ENCODE measurements at places on chromosomes 16 and 17. TPM values are rescaled to one million over a fixed set of nuclear protein-coding genes. Genes with fewer than 3 reads are reported as not detected.

Gene ALOX15B
- polyA plus RNA-seq: 2.0 TPM

Gene PTX4
- polyA plus RNA-seq: not detected

Gene CA5A
- not detected for polyA plus RNA-seq

Gene HSPB9
- polyA plus RNA-seq: not detected

Gene TBC1D3I
- polyA plus RNA-seq: not detected

Gene RTN4RL1
- polyA plus RNA-seq: 0.29 TPM

DNA sequence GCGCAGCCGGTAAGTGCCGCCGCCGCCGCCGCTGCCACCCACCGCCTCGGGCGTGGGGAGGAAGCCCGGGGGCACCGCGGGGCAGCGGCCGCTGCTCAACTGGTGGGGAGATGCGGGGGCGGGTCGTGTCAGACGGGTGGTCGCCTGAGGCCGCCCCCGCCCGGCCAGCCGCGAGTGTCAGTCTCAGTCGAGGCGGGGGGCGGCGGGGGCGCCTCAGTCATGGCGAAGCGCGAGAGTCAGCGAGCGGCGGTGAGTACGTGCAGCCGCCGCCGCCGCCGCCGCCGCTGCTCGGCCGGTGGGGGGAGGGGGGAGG lies 76.2 kb downstream of the CHD9 start:
- peak overlapping the region; percentile 90 for H3K27ac ChIP-seq
- H3K36me3 ChIP-seq: no peaks in the 10 kb centered on the region
- H3K4me3 ChIP-seq: peak overlapping the region; percentile 90
- peaks cover 25% of the 10 kb centered on the region for H3K4me1 ChIP-seq

- H3K4me1 ChIP-seq: no peaks in the 10 kb centered on the region
- no peak overlapping the region for H3K4me3 ChIP-seq
- no peak overlapping the region for H3K27ac ChIP-seq
- no peak for DNase-seq
These were observed 854.1 kb downstream of the KCNJ2 start for GRCh38 chr17:71023249-71024030.

DNA sequence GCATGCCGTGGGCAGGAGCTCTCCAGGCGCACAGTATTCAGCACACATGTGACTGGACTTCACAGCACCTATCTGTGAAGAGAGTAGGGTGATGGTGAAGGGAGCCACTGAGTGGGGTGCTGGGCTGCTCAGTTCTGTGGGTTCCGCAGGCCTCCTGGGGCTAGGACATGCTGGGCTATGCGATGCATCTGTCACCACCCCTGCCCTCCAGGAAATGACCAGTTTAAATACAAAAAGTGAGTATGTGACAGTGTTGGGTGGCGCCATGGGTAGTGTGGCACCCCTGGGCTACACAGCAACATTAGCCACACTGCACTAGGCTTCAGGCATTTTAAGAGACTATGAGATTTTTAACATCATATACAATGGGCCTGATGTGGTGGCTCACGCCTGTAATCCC lies 28.6 kb downstream of the MYLK3 start:
- DNase-seq: no peak
- H3K4me1 ChIP-seq: peaks cover 4% of the 10 kb centered on the region

DNA sequence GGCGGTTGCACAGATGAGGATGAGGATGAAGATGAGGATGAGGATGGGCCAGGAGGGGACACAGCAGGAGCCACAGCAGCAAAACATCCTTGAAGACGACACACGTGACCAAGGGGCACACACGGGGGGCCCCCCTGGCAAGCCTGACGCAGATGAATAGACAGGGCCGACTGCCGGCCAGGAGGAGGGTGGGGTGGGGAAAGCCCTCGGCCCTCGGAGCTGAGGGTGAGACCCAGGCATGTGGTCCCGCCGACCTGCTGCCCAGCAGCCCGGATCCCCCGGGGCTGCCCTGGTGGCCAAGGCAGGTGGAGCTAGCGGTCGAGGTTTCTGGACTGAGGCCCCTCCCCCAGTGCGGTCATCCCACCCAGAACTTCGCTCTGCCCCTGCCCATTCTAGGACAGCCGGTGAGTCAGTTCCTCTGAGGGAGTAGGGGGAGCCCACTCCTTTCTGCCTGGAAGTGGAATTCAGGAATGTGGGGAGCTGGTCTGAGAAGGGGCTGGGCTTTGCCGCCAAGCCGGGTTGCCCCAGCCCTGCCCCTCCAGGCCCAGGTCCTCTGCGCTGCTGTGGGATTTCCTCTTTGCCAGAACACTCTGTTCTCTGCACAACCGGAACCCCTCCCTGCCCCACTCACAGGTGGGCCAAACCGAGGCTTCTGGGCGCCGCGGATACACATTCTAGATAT lies 9.9 kb downstream of the CYGB start:
- H3K27me3 ChIP-seq: peaks cover 27% of the 10 kb centered on the region
- no peak overlapping the region for H3K4me3 ChIP-seq
- no peak for DNase-seq
- no peaks in the 10 kb centered on the region for H3K36me3 ChIP-seq
- H3K27ac ChIP-seq: no peak overlapping the region
- peaks cover 4% of the 10 kb centered on the region for H3K4me1 ChIP-seq

- H3K36me3 ChIP-seq: no peaks in the 10 kb centered on the region
- no peaks in the 10 kb centered on the region for H3K27me3 ChIP-seq
- DNase-seq: no peak
- no peaks in the 10 kb centered on the region for H3K4me1 ChIP-seq
- no peak overlapping the region for H3K27ac ChIP-seq
- no peak overlapping the region for H3K4me3 ChIP-seq
These were observed 5.8 kb upstream of the ZNF23 start for GRCh38 chr16:71467810-71468209.

DNA sequence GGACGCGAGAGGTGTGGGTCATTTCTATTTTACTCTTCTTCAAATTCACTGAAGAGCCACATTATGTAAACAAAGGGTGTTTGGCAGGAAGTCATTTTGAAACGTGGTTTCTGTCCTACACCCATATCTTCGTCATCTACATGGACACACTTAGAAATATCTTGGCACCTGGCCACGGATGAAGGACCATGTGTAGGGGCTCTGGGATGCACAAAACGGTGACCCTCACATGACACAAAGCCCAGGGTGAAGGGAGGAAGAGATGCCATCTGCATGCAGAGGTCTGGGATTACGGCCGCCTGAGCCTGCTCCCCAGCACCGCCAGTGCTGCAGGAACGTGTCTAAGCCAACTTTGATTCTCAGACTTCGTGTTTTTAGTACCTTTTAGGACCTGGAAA lies 130.2 kb upstream of the CHMP6 start:
- H3K27ac ChIP-seq: peak overlapping the region; percentile 47
- peaks cover 6% of the 10 kb centered on the region for H3K36me3 ChIP-seq
- peak; percentile 32 for DNase-seq
- H3K4me3 ChIP-seq: no peak overlapping the region
- H3K4me1 ChIP-seq: peaks cover 32% of the 10 kb centered on the region

GRCh38 chr16:81530814-81531213 lies 86.2 kb downstream of the CMIP start:
- no peak for DNase-seq
- H3K4me3 ChIP-seq: no peak overlapping the region
- H3K27ac ChIP-seq: no peak overlapping the region
- H3K36me3 ChIP-seq: peaks cover 32% of the 10 kb centered on the region
- H3K27me3 ChIP-seq: no peaks in the 10 kb centered on the region

DNA sequence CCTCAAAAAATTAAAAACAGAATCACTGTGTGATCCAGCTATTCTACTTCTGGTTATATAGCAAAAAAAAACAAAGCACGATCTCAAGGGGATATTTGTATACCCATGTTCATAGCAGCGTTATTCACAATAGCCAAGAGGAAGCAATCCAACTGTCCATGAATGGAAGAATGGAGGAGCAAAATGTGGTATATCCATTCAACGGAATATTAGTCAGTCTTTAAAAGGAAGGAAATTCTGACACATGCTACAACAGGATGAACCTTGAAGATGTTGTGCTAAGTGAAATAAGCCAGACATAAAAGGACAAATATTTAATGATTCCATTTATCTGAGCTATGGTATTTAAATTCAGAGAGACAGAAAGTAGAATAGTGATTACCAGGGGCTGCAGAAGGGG lies 4.6 kb upstream of the NOL11 start:
- DNase-seq: no peak
- H3K27me3 ChIP-seq: no peaks in the 10 kb centered on the region
- no peak overlapping the region for H3K4me3 ChIP-seq
- no peaks in the 10 kb centered on the region for H3K36me3 ChIP-seq
- peaks cover 6% of the 10 kb centered on the region for H3K4me1 ChIP-seq
- no peak overlapping the region for H3K27ac ChIP-seq

GRCh38 chr16:89890200-89890599 lies 16.8 kb downstream of the TCF25 start:
- H3K4me1 ChIP-seq: no peaks in the 10 kb centered on the region
- no peaks in the 10 kb centered on the region for H3K27me3 ChIP-seq
- peaks cover 98% of the 10 kb centered on the region for H3K36me3 ChIP-seq

- H3K27me3 ChIP-seq: no peaks in the 10 kb centered on the region
- H3K27ac ChIP-seq: peak overlapping the region; percentile 2
- peaks cover 56% of the 10 kb centered on the region for H3K4me1 ChIP-seq
- DNase-seq: no peak
- no peaks in the 10 kb centered on the region for H3K36me3 ChIP-seq
These were observed 21.8 kb downstream of the ITGB3 start for GRCh38 chr17:47275245-47275984.

- no peaks in the 10 kb centered on the region for H3K4me1 ChIP-seq
- no peak overlapping the region for H3K27ac ChIP-seq
- no peak overlapping the region for H3K4me3 ChIP-seq
- no peaks in the 10 kb centered on the region for H3K36me3 ChIP-seq
- no peaks in the 10 kb centered on the region for H3K27me3 ChIP-seq
- DNase-seq: no peak
These were observed 96.8 kb upstream of the CLEC3A start for GRCh38 chr16:77925531-77925930.

GRCh38 chr16:48511071-48511540 lies 98.9 kb downstream of the N4BP1 start:
- no peaks in the 10 kb centered on the region for H3K36me3 ChIP-seq
- H3K27ac ChIP-seq: no peak overlapping the region
- no peaks in the 10 kb centered on the region for H3K27me3 ChIP-seq
- DNase-seq: no peak
- no peak overlapping the region for H3K4me3 ChIP-seq

GRCh38 chr17:69551212-69552010 lies 136.9 kb downstream of the MAP2K6 start:
- H3K4me1 ChIP-seq: no peaks in the 10 kb centered on the region
- H3K27ac ChIP-seq: no peak overlapping the region
- H3K36me3 ChIP-seq: peaks cover 67% of the 10 kb centered on the region
- H3K27me3 ChIP-seq: no peaks in the 10 kb centered on the region
- no peak overlapping the region for H3K4me3 ChIP-seq

DNA sequence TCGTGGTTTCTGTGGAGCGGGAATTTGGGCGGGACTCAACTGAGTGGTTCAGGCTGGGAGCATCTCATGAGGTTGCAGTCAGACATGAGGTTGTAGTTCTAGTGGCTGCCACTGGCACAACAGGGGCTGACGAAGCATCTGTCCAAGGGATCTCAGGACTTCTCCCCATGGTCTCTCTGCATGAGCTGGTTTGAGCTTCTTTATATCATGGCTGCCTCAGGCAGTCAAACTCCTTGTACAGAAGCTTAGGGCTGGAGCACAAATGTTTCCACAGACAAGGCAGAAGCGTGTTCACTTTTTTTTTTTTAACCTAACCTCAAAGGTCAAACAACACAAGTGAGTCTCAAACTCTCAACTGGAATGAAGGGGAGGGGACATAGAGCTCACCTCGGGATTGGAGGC lies 243.3 kb downstream of the MSI2 start:
- H3K4me1 ChIP-seq: peaks cover 7% of the 10 kb centered on the region
- H3K36me3 ChIP-seq: no peaks in the 10 kb centered on the region
- no peaks in the 10 kb centered on the region for H3K27me3 ChIP-seq
- H3K27ac ChIP-seq: no peak overlapping the region
- no peak for DNase-seq
- H3K4me3 ChIP-seq: no peak overlapping the region

- H3K27ac ChIP-seq: no peak overlapping the region
- peaks cover 6% of the 10 kb centered on the region for H3K4me1 ChIP-seq
- H3K36me3 ChIP-seq: no peaks in the 10 kb centered on the region
- no peaks in the 10 kb centered on the region for H3K27me3 ChIP-seq
These were observed 33.1 kb upstream of the MEIOC start for GRCh38 chr17:44623070-44623725.

DNA sequence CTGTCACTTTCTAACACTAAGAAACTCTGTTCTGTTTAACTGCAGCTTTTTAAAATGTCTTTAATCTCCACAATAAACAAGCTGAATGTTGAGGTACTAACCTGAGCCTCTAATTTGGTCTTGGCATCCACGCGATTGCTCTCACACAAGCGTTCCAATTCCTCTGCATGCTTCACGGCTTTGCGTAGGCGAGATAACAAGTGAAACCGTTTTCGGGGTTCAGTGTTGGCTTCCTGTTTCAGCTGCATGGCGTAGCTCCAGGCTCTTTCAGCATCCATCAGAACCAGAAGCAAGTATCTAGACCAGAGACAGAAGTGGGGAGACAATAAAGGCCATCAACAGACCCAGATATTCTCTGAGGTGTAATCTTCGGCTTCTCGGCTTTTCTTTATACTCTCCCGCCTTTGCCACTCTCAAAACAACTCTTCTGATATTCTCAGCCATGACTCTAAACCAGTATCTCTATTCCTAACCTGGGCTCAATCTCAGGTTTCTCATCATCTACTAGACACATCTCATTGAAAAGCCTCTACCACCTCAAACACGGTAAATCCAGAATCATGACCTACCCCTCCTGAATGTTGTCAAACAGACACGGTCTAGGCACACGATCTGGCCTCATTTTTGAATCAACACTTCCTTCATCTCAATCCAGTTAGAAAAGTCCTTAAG lies 8.3 kb downstream of the SRP68 start:
- DNase-seq: no peak
- H3K27ac ChIP-seq: no peak overlapping the region
- H3K4me3 ChIP-seq: no peak overlapping the region
- H3K27me3 ChIP-seq: no peaks in the 10 kb centered on the region

GRCh38 chr17:79796444-79796762 lies 474 bp downstream of the CBX8 start:
- peaks cover 58% of the 10 kb centered on the region for H3K4me1 ChIP-seq
- H3K27me3 ChIP-seq: peaks cover 58% of the 10 kb centered on the region
- peak overlapping the region; percentile 80 for H3K27ac ChIP-seq
- no peak for DNase-seq
- peak overlapping the region; percentile 58 for H3K4me3 ChIP-seq

All from CD14-positive monocyte (primary cell).